ENCODE measurements at places on chromosomes 12 and 14. TPM values are rescaled to one million over a fixed set of nuclear protein-coding genes. Genes with fewer than 3 reads are reported as not detected.
A peak's percentile ranks its signal among the peaks of the same experiment; 100 is the strongest.

RNASE7 gene
- total RNA-seq = not detected

CCDC197 gene
- 0.25 TPM for total RNA-seq

ITPK1 gene
- total RNA-seq = 94.1 TPM

RPL10L gene
- total RNA-seq = not detected

MYH6 gene
- total RNA-seq = not detected

AMN gene
- 2.5 TPM for total RNA-seq

GLT1D1 gene
- not detected for total RNA-seq

SERPINA1 gene
- not detected for total RNA-seq

DNA sequence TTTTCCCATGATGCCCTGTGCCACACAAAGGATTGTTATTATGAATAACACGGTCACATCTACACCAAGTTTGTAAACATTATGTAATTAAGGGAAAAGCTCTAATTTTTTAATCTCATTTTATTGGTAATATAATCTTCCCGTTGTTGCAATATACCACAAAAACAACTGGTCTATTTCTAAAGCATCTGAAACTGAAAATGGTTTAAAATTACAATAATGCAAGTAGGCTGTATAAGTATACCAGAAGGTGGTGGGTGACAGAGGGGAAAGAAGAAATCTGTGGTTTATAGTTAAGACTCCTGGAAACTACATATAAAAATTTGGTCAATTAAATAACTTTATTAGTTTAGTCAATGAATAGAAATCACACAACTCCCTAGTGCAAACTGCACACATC is 5.2 kb downstream of the DDHD1 start:
- H3K27me3 ChIP-seq = no peaks in the 10 kb centered on the region
- H3K4me1 ChIP-seq = peaks cover 50% of the 10 kb centered on the region
- H3K27ac ChIP-seq = peak overlapping the region; percentile 80
- DNase-seq = no peak
- peak overlapping the region; percentile 96 for H3K4me3 ChIP-seq

DNA sequence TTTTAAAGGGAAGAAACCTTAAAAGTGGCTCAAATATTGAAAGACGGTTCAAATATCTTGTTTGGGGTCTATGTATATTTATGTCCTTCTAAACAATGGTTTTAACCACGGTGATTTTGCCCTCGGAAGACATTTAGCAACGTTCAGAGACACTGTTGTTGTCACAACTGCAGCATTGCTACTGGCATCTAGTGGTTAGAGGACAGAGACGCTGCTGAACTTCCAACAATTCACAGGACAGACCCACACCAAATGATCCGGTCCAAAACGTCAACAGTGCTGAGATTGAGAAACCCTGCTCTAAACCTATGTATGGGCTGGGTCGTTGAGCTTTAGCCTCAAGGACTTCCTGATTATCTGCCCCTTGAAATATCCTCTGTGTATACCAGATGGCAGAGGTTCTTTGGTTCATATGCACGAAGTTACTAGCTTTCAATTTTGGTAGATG is 1.7 kb downstream of the ANGEL1 start:
- peaks cover 20% of the 10 kb centered on the region for H3K4me1 ChIP-seq
- H3K36me3 ChIP-seq = no peaks in the 10 kb centered on the region
- no peaks in the 10 kb centered on the region for H3K27me3 ChIP-seq
- no peak for DNase-seq

GRCh38 chr14:96852823-96853422 is 55.7 kb downstream of the VRK1 start:
- peaks cover 7% of the 10 kb centered on the region for H3K4me1 ChIP-seq
- no peak for DNase-seq
- no peaks in the 10 kb centered on the region for H3K27me3 ChIP-seq
- peaks cover 26% of the 10 kb centered on the region for H3K36me3 ChIP-seq
- no peak overlapping the region for H3K27ac ChIP-seq

- no peak overlapping the region for H3K27ac ChIP-seq
- H3K4me3 ChIP-seq = no peak overlapping the region
- DNase-seq = no peak
- H3K4me1 ChIP-seq = no peaks in the 10 kb centered on the region
These were observed 214.7 kb upstream of the FLRT2 start for GRCh38 chr14:85315290-85315689.

DNA sequence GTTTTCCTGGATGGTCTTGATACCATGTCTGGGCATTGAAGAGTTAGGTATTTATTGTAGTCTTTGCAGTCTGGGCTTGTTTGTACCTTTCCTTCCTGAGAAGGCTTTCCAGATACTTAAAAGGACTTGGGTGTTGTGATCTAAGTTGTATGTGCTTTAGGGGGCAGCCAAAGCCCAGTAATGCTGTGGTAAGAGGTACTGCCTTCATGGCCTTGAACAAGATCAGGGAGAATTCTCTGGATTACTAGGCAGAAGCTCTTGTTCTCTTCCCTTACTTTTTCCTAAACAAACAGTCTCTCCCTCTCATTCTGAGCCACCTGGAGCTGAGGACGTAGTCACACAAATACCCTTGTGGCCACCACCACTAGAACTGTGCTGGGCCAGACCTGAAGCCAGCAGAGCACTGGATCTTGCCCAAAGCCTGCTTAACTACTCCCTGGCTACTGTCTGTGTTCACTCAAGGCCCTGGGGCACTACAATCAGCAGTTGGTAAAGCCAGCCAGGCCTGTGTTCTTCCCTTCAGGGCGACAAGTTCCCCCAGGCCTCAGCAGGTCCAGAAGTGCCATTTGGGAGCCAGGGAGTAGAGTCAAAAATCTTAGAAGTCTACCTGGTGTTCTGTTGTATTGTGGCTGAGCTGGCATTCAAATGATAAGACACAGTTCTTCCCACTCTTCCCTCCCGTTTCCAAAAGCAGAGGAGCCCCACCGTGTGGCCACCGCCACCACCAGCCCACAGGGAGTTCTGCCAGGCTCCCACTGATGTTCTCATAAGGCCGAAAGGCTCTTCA is 11.4 kb downstream of the PRORP start:
- H3K4me3 ChIP-seq = no peak overlapping the region
- no peak for DNase-seq
- H3K4me1 ChIP-seq = peaks cover 6% of the 10 kb centered on the region

GRCh38 chr12:116339062-116339461 is 61.6 kb upstream of the MED13L start:
- H3K36me3 ChIP-seq = no peaks in the 10 kb centered on the region
- no peaks in the 10 kb centered on the region for H3K4me1 ChIP-seq
- H3K27ac ChIP-seq = no peak overlapping the region
- no peak overlapping the region for H3K4me3 ChIP-seq
- no peak for DNase-seq

GRCh38 chr12:132824053-132824452 is 4.6 kb downstream of the GOLGA3 start:
- H3K27me3 ChIP-seq = no peaks in the 10 kb centered on the region
- peaks cover 27% of the 10 kb centered on the region for H3K4me1 ChIP-seq
- no peak for DNase-seq
- peaks cover 30% of the 10 kb centered on the region for H3K36me3 ChIP-seq
- no peak overlapping the region for H3K4me3 ChIP-seq
- no peak overlapping the region for H3K27ac ChIP-seq

DNA sequence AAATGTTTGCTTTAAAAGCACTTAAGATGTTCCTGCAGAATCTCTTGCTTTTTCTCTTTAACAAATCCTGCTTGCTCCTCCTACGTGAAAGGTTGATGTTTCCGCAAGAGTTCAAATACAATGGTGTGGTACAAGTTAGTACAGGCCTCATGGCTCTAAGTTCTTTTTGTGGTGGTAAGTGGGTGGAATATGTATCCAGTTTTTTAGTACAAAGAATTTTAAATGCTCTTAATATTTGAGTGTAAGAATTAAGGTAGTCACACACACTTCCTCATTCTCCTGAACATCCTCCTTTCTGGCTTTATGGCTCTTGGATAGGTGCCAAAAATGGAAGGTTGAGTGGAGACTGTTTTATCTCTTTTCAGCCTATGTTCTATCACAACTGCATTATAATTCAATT is 1.8 kb downstream of the OTOGL start:
- H3K4me3 ChIP-seq = no peak overlapping the region
- H3K27ac ChIP-seq = no peak overlapping the region
- DNase-seq = no peak

DNA sequence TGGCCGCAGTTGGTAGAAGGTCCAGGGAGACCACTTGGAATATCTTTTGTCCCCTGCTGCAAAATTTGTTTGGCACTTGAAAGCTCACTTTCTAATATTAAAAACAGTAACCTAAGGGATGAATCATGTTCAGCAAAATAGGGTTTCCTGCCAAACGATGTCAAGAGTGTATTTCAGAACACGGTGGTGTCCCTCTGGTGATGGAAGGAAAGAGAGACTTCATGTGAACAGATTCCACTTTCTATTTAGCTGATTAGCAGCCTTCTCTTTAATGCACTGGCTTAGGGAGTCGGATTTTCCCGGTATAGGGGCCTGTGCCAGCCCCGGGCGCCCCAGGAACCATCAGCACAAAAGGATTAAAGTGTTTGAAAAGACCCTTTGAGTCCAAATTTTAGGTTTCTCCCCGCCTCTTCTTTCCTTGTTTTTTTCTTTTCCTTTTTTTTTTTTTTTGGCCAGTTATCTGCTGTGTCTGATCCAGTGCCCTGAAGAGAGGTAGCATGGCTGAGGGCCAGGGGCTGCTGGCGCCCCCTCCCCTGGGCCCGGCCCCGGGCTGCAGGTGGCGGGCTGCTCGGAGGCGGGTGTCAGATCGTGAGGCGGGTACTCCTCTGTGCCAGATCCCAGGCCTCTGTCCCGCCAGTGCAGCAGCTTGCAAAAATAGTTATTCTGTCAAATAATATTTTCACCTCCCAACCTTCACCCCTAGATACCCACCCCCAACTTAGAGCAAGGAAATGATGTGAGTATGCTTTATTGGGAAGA is 88.3 kb downstream of the TESC start:
- H3K27ac ChIP-seq = no peak overlapping the region
- H3K36me3 ChIP-seq = peaks cover 42% of the 10 kb centered on the region
- no peaks in the 10 kb centered on the region for H3K27me3 ChIP-seq
- no peak overlapping the region for H3K4me3 ChIP-seq
- H3K4me1 ChIP-seq = no peaks in the 10 kb centered on the region

GRCh38 chr14:97948841-97949240 is 1151.7 kb downstream of the VRK1 start:
- no peak overlapping the region for H3K27ac ChIP-seq
- H3K36me3 ChIP-seq = peaks cover 22% of the 10 kb centered on the region
- no peaks in the 10 kb centered on the region for H3K27me3 ChIP-seq
- DNase-seq = no peak
- H3K4me1 ChIP-seq = no peaks in the 10 kb centered on the region

GRCh38 chr12:81412940-81413339 is 335.1 kb downstream of the ACSS3 start:
- no peak overlapping the region for H3K27ac ChIP-seq
- DNase-seq = no peak
- H3K27me3 ChIP-seq = no peaks in the 10 kb centered on the region
- H3K4me3 ChIP-seq = no peak overlapping the region

- H3K4me3 ChIP-seq = no peak overlapping the region
- peaks cover 16% of the 10 kb centered on the region for H3K4me1 ChIP-seq
- no peak for DNase-seq
- no peak overlapping the region for H3K27ac ChIP-seq
These were observed 95.3 kb upstream of the PARP11 start for GRCh38 chr12:3968523-3968922.

- peaks cover 18% of the 10 kb centered on the region for H3K27me3 ChIP-seq
- no peak overlapping the region for H3K4me3 ChIP-seq
- DNase-seq = no peak
- H3K36me3 ChIP-seq = no peaks in the 10 kb centered on the region
These were observed 28.8 kb upstream of the BHLHE41 start for GRCh38 chr12:26153421-26154154.
